ENCODE measurements at places on chromosomes 1 and 21. TPM values are rescaled to one million over a fixed set of nuclear protein-coding genes. Genes with fewer than 3 reads are reported as not detected.

DNA sequence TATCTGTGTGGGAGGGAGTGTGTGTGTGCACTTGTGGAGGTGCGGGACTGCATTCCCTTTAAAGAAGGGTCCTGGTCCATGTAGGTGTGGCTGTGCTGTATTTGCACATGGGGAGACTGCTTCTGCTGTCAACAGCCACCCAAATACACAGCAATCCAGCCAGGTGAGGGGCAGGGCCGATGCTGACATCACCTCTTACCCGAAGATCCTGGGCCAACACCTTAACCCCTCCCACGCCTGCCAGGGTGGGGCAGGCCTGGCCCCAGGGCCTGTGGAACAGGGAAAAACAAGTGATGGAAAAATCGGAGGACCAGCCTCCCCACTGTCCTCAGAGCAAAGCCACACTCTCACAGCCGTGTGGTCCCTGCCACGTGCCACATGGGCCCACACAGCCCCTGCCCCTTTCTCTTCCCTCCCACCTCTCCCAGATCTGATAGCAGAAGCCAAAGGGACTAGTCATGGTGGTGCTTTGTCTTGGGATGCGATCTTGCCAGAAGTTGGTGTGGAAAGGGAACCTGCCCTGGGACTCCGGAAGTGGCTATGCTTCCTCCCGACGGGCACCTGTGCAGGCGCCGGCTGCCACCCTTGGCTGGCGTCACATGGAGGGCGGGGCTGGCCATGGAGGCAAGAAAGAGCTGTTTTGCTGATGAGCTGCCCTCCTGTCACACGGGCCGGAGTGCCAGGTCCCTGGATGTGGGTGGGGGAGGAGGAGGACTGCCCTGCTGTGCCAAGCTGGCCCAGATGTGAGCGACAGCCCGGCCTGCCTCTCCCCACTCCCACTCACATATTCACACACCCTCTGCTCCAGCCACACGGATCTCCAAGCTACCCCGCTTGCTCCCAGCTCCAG, 7.8 kb upstream of the CASZ1 start:
- DNase-seq: no peak

DNA sequence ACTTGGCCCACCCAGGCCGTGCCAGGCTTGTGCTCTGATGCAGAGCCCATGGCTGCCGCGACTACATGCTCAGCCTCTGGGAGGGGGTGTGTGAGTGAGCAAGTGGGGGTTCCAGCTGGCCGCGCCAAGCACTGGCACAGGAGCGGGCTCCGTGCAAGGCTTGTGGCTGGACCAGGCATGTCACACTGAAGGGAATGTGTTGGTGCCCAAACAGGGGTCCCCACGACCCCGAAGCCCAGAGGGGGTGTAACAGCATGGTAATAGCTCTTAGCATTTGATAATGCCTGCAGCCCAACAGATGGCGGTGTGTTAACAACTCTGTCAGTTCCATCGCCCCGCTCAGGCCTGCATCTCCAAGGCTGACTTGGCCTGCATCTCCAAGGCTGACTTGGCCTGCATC, 38.3 kb upstream of the CD46 start:
- no peak for DNase-seq

PFDN2 gene
- total RNA-seq: 62.3 TPM

DNA sequence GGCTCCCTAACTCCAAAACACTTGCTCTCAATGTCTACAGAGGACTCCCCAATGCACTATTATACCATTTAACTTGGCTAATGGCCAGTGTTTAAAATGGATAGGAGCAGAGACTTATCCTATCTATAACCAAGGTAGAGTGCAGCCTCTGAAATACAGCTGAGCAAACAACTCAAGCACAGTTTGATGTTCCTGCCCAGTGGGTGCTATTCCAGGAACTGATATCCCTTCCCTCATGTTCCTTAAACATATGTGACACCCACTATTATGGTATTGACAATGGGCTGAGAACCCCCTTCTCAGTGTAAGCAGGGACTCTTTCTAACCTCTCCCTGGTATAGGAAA, 51.7 kb downstream of the SH3GLB1 start:
- DNase-seq: no peak

CLCA1 gene
- not detected for total RNA-seq

SPRR1B gene
- total RNA-seq: not detected

- no peak for DNase-seq
These were observed 62.6 kb upstream of the MACF1 start for GRCh38 chr1:39141925-39142324.

ZSCAN20 gene
- total RNA-seq: 4.4 TPM

PRKAA2 gene
- total RNA-seq: 77.2 TPM

DNA sequence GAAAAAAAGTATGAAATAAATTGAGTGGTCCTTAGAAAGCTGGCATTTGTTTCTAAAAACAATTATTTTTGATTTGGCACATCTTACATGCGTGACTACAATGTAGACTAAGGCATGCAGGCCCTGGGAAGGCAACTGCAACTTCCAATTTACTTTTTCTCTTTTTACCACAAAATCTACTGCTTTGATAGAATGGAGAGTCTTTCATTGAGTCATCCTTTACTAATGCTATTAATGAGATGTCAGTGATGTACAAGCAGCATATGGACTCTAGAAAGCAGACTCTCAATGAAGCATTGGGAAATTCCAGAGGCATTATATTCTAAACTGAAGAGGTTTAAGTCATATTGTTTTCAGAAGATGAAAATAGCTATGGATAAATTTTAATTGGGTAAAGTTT, 29.6 kb upstream of the PRRX1 start:
- DNase-seq: no peak

- DNase-seq: no peak
These were observed 29.1 kb downstream of the ZBTB17 start for GRCh38 chr1:15946571-15947381.
